NCI-H1930 (cell line): ENCODE measurements at places on chromosomes 12 and 14.
A peak's percentile ranks its signal among the peaks of the same experiment; 100 is the strongest.

- DNase-seq: no peak
Observed at GRCh38 chr14:39367387-39367751, 64.9 kb downstream of the FBXO33 start.

GRCh38 chr12:109718390-109718789 lies 4.8 kb downstream of the FAM222A start:
- DNase-seq: peak; percentile 9

GRCh38 chr14:100547633-100548294 lies 39.5 kb downstream of the BEGAIN start:
- no peak for DNase-seq

DNA sequence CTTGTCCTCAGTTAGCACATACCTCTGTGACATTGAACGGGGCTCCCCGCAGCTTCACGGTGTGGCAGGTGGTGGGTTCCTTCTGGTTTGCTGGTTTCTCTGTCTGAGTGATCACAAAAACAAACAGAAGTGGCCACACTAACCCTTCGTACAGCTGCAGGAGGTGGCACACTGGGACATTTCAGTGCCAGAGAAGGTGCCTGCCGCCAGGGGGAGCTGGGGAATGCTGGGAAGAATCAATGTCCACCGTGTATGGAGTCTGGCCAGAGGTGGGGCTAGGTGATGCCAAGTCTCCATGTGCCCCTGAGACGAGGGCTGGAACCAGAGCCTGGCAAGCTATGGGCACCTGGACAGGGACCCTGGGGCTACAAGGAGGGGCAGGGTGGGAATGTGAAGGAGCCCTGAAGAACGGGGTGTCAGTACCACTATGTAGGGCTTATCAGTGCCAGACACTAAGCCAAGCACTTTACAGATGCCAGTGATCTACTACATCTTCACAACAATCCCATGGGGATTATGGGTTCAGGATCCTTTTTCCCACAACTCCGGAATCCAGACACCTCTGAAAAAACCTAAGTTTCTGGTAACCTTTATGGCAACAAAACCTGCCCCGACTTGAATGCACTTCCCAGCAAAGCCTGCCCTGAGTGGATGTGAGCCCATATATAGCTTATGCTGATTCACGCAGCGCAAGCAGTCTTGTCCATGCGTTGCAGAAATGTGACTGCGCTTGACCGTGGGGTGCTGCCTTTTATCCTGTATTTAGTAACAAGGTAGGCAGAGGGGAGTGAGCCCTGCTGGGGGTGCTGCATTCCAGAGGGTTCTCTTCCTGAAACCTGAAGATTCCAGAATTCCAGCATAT lies 10.8 kb downstream of the RBM19 start:
- no peak for DNase-seq

- DNase-seq: no peak
Observed at GRCh38 chr14:77889971-77890442, 90.1 kb downstream of the ADCK1 start.

GRCh38 chr14:71606064-71606463 lies 326.2 kb upstream of the RGS6 start:
- no peak for DNase-seq

DNA sequence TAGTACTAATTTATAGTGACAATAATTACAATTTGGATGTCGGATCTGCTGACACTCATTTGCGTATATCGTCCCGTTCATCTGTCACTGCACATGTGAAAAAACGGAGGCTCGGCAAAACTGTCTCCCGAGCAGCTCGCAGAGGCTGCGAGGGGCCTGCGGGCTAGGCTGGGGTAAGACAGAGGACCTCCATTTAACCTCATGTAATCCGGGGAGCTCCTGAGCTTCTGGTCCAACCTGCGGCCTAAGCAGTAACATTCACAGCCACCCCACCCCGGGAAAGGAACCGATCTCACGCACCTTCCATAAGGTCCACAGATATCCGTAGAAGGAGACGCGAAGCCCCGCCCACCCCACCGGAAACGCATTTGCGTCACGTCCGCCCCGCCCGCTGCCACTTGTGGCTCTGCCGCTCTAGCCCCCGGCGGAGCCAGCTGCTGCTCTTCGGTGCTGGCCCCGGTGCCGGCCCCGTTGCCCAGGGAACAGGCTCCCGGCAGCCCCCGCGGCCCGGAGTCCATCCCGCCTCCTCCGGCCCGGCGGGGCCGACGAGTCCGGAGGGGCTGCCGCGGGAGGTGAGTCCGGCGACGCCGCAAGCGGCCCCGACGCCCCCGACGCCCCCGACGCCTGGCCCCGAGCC lies at the start of the genes CINP and TECPR2:
CINP (minus strand) TSS at position 346 of the 637 bp plus-strand sequence; CDS start at position 307, 39 bp downstream.
TECPR2 (plus strand) TSS at position 397 of the 637 bp plus-strand sequence. CDS start 13,781 bp downstream, outside the sequence.
- peak; percentile 95 for DNase-seq

- no peak for DNase-seq
Observed at GRCh38 chr12:109833307-109834189, at the start of gene TRPV4. TRPV4 (minus strand) TSS chr12:109833398; CDS start chr12:109814796, 18,602 bp downstream.

GRCh38 chr12:52494518-52494917 lies 1.5 kb upstream of the KRT6A start:
- DNase-seq: no peak

- DNase-seq: no peak
Observed at GRCh38 chr12:15701206-15701605, 88.0 kb downstream of the EPS8 start.

- DNase-seq: no peak
Observed at GRCh38 chr12:9619411-9620179, 11.9 kb upstream of the KLRB1 start.

GRCh38 chr12:67942724-67943123 lies 46.5 kb upstream of the IFNG-AS1 start:
- DNase-seq: no peak

DNA sequence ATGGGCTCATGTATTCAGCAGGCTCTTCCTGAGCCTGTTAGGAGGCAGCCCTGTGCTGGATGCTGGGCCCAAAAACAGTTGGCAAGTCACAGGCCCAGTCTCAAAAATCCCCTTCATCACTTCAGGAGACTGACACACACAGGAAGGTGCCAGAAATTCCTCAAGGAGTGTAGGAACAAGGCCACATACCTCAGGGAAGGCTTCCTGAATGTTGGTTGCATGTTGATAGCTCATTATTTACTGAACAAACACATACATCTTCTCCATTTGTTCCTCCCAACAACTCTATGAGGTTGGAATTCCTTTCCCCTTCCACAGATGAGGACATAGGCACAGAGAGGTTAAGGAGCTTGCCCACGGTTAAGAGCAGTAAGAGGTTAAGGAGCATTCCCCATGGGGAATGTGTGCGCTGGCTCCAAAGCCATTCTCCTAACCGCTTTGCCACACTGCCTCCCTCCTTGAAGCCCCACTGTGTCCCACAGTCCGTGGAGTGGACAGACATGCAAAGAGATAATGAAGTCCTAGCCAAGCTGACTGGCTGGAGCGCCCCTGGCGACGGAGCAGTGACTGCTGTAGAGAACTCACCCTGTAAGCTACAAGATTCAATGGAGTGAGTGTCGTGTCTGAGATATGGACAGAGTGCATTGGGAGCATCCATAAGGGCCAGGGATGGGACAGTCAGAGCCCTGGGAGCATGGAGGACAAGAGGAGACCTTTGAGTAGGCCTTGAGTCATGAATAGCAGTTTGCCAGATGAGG lies 3.3 kb downstream of the HHIPL1 start:
- DNase-seq: no peak

GRCh38 chr14:68787092-68787992 lies 5.5 kb downstream of the ZFP36L1 start:
- DNase-seq: no peak

- no peak for DNase-seq
Observed at GRCh38 chr12:132259364-132259871, 70.0 kb downstream of the GALNT9 start.

DNA sequence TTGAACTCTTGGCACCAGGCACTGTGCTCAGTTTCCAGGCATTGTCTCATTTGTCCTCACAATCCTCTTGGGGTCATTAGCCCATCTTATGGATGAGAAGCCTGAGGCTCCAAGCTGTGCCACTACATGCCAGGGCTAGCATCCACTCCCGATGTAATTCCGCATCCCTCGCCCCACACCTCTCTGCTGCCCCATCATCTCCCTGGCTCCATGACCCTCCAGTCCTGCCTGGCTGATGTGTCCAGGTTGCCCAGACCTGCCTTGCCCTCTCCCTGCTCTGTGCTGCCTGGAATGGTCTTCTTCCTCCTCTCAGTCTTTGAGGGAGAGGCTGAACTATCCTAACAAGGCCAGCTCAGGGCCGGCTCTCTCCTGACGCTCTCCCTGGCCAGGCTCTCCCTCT lies 27.5 kb downstream of the PIGH start:
- DNase-seq: no peak

DNA sequence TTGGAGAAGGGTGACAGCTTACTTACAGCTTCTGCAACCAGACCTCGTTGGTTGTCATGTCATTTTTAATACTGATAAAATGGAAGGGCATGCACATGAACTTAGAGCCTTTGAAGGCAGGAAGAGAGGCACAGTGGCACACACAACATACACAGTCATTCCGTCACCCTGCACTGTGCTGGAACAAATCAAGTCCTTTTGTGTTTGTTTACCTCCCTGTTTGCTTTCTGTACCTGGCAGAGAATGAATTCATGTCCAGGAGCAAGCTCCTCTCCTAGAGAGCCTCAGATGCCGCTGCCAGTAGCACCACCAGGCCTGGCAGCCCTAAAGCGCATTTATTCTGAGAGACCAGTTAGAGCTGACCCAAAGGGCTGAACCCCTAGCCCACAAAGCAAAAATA lies 460.3 kb downstream of the EGLN3 start:
- no peak for DNase-seq

GRCh38 chr12:52205612-52206303 lies 13.9 kb upstream of the KRT80 start:
- no peak for DNase-seq

DNA sequence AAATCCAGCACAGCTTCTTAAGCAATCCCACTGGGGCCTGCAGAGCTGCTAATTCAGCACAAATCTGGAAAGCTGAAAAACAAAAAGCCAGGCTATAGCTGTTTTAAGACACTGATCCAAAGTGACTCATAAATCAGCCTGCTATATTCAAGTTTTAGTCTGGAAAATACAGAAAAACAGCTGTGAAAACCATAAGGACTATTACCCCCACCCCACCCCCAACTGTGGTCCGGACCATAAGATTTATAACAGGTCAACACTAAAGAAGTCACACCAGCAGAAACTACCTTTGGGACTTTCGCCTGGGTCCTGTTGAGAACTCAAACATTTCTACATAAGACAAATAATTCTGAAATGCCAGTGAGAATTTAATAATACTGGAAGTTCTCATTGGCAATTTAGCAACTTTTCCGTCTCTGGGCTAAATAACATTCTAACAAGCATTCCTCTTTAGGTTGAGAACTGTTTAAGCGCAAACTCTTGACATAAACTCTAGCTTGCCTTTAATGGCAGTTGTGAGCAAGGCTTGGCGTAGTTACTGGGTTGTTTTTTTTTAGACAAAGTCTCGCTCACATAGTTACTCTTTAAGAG lies 3.3 kb downstream of the LRIG3 start:
- no peak for DNase-seq

DNA sequence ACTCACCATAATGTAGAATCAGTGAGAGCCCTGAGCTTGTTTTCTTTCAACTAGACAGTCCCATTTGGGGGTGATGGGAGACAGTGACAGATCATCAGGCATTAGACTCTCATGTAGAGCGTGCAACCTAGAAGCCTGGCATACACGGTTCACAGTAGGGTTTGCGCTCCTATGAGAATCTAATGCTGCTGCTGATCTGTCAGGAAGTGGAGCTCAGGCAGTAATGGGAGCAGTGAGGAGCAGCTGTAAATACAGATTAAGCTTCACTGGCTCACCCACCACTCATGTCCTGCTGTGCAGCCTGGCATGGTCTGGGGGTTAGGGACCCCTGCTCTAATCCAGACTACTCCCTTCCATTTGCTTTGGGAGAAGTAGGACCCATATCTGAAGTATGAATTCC lies 55.6 kb downstream of the FNTB start:
- no peak for DNase-seq

- no peak for DNase-seq
Observed at GRCh38 chr14:101873991-101874390, 90.4 kb upstream of the DYNC1H1 start.

DNA sequence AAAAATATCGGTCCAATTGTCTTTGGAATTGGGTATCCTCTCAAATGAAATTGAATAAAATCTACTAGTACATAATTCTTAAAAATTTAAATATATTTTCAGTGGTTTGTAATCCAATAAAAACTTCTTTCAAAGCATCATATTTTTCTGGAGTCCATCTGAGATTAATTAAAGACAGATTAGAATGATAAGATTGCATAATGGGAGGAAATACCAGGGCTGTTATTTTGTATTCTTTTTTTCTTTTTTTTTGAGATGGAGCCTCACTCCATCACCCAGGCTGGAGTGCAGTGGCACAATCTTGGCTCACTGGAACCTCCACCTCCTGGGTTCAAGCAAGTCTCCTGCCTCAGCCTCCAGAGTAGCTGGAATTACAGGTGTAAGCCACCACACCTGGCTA lies 103.8 kb downstream of the TMTC3 start:
- DNase-seq: no peak

DNA sequence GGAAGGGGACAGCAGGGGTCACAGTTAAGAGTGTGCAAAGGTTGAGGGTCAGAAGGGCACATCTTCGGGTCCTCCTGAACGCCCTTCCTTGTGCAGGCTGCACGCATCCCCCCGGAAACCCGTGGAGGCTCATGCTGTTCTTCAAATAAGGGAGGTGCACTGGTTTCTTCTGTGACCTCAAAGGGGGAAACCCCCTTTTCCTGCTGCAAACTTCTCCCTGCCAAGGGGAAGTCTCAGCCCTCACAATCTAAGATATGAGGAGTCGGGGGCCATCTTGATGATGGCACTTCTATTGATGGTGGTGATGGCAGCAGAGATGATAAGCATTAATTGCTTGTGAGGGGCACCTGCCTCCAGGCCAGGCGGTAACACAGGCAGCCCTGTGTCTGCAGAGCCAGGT lies 40.0 kb downstream of the ISCA2 start:
- DNase-seq: no peak

- no peak for DNase-seq
Observed at GRCh38 chr12:77847680-77848431, 17.2 kb downstream of the NAV3 start.

DNA sequence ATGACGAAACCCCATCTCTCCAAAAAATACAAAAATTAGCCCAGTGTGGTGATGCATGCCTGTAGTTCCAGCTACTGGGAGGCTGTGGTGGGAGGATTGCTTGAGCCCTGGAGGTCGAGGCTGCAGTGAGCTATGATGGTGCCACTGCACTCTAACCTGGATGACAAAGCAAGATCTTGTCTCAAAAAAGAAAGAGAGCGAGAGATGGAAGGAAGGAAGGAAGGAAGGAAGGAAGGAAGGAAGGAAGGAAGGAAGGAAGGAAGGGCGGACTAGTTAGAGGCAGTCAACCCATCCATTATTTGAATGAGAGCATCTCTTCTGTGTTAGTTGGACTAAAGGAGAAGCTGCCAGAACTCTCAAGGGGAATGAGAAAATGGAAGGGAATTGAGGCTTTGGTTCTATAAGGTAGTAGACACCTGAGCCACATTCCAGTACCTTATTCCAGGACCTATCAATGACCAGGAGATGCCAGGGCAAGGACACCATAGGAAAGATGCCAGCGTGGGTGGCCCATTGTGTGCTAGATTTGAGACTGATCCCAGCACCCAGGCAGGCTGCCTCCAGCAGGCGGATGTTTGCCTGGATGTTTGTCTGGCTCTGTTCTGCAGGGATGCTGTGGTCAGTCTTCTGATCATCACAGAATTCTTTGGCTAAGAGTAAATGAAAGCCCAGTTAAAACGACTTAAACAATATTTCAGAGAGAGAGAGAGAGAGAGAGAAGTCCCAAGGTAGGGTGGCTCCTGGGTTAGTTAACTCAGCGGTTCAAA lies 11.5 kb upstream of the P2RX7 start:
- DNase-seq: no peak
